ENCODE measurements at places on chromosomes 16 and 17.

- DNase-seq = no peak
Measured at GRCh38 chr17:1658100-1658499, 8.4 kb upstream of the RILP start.

DNA sequence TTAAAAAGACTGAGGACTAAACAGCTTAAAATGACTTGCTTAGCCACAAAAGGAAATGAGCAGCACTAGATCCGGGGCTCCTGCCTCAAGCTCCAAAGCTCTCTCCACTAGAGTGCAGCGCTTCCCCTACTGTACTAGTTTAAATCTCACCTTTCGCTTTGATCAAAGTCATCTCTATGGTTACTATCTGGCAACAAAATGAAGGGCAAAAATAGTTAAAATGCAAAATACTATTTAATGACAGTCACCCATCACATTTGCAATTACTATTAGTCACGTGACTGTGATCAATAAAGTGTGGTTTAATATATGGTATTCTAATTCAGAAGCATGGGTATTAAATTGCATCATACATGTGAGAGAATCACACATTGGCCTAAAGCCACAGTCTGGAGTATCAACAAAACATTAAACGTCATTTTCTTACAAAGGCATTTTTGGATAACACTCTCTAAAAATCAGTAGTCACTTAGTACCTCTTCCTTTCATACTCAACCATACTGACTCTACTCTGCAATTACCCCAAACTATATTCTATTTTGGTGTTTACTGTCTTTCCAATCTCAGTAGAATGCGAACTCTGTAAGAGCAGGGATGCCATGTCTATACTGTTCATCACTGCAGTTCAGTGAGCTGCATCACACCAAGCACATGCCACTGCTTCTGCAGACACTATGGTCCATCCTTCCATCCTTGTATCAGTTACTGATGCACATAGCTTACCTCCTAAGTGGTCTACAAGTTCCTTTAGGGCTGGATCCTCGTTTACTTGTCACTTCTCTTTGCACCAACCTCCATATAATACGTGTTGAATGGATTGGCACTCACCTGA lies 6.2 kb downstream of the PSMD12 start:
- peak; percentile 39 for DNase-seq

DNA sequence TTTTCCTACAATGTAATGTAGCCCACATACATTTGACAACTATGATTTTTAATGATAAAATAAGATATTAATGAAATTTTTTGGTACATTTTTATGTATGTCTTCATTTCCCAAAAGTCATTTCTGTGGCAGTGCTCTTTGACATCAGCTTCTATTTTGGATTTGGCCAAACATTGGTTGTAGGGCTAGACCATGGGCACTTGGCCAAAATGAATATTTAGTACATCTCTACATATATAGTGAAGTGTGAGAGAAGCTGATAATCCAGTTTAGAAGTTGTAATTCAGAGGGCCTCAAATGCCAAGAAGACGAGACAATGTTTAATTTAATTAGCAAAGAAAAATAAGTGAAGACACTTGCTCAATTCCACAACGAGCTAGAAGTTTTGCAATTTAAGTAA lies 724.9 kb upstream of the SOX9 start:
- DNase-seq = no peak

GRCh38 chr17:2926019-2926650 lies 129.9 kb downstream of the RAP1GAP2 start:
- peak; percentile 76 for DNase-seq

GRCh38 chr16:83742124-83742899 lies 65.5 kb upstream of the HSBP1 start:
- DNase-seq = no peak

- DNase-seq = no peak
Measured at GRCh38 chr16:30755955-30756780, 5.7 kb downstream of the CFAP119 start.

DNA sequence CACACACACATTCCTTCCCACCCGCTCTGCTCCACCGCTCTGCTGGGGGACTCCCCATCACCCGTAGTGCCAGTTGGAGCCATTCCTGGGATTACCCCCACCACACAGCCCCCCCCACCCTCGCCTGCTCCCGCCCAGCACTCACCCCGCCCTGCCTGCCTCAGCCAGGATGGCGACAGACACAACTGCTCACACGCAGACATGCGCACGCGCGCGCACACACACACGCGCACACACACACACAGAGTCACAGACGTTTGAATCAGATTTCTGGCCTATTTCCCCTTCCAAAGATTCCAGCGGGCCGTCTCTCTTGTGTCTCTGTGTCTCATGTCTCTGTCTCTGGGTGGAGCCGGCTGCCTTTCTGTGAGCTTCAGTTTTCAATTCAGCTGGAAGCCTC lies 4.4 kb downstream of the CACNA1G start:
- DNase-seq = peak; percentile 42

DNA sequence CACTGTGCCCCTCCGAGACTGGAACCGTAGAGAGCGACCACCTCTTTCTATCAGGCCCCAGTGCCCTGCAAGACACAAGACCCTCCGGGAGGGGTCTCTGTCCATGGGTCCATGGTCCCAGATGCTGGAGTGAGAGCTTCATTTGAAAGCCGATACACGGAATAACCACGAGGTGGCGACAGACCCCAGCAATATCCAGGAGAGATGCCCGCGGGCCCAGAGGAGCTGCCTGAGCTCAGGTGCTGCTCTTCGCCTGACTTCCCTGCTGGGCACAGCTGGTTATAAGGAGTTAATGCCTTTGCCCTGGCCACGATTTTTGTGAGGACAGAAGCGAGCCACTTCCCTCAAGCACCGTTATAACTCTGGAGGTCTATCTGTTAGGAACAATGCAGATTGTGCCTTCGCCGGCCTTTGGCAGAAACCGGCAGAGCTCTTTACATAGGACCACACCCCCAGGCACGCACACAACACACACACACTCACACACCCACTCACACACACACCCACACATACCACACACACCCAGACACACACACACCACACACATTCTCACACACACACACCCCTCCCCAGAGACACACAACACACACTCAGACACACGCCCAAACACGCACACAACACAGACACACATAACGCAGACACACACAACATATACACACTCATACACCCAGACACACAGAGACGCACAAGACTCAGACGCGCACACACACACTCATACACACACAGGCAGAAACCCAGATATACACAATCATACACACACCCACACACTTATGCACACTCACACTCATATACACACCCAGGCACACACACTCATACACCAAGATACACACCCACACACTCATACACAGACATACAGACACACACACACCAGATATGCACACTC lies 436.4 kb downstream of the SOX9 start:
- DNase-seq = peak; percentile 33

GRCh38 chr16:85935974-85936760 lies 37.2 kb downstream of the IRF8 start:
- DNase-seq = peak; percentile 89

DNA sequence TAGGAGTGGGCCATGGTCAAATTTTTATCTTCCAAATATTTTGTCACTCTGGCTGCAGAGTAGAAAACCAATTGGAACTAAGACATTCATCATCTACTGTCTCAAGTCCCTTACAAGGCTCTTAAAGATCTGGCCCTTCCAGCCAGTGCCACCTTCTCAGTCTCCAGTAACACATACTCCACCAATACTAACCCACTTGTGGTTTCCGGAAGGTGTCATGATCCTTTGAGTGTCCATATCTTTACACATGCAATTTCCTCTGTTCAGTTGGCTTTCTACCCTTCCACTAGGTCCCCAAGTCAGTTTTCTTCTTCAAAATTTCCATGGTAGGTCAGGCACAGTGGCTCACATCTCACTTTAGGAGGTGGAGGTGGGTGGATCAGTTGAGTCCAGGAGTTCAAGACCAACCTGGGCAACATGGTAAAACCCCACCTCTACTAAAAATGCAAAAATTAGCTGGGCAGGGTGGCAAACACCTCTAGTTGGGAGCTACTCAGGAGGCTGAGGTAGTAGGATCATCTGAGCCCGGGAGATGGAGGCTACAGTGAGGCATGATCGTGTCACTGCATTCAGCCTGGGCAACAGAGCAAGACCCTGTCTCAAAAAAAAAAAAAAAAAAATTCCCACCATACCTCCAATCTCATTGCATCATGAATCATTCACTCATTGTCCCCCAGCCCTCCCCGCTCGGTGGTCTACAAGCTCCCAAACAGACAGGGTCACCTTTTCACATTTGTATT lies 6.0 kb upstream of the GRB2 start:
- DNase-seq = no peak

DNA sequence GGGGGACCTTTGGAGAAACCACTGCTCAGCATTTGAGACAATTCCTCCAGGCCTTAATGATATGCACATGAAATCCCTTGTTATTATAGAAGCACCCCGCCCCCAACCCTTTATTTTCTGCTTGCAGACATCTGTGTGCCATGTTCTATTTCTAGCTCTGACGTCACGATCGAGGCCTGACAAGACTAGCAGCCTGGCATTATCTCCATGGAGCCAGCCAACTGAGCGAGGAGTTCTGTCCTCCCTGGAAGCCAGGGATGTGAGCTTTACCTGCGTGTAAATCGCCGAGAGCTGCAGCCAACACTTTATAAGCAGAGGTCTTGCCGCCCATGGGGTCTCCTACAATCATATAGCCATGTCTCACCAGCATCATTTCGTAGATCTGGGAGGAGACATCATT lies 116.9 kb downstream of the DNAH3 start:
- no peak for DNase-seq

DNA sequence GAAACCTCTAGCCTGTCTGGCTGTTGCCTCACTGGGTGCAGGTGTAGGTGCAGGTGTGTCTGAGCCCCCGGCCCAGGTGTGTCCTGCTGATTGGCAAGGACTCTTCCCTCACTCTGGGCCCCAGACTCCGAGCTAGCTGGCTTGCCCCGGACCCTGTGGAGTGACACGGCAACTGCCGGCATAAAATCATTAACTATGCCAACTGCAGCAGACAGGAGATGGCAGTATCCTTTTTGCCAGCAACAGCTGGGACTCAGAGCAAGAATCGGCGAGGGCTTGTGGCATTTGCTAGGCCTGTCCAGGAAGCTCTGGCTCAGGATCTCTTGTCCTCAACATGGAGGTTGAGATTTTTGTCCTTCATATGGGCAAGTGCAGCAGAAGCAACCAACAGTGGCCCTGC lies 20.8 kb downstream of the CIAPIN1 start:
- DNase-seq = no peak

DNA sequence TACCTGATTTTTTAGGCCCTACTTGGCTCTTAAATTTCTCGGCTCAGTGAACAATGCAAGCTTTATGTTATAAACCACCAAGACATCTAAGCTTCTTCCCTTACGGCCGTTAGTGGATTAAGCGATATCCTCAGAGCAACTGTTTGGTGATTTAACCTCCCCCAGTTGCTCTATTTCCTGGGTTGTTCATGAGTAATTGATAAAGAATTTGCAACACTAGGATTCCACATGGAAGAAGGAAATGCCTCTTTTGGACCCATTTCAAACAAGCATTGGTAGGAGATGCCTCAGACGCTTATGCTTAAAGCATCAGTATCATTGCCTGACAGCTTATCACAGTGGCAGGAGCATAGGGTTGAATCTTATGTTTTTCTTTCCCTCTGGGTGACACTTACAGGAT lies 65.3 kb downstream of the RBFOX1 start:
- DNase-seq = no peak

DNA sequence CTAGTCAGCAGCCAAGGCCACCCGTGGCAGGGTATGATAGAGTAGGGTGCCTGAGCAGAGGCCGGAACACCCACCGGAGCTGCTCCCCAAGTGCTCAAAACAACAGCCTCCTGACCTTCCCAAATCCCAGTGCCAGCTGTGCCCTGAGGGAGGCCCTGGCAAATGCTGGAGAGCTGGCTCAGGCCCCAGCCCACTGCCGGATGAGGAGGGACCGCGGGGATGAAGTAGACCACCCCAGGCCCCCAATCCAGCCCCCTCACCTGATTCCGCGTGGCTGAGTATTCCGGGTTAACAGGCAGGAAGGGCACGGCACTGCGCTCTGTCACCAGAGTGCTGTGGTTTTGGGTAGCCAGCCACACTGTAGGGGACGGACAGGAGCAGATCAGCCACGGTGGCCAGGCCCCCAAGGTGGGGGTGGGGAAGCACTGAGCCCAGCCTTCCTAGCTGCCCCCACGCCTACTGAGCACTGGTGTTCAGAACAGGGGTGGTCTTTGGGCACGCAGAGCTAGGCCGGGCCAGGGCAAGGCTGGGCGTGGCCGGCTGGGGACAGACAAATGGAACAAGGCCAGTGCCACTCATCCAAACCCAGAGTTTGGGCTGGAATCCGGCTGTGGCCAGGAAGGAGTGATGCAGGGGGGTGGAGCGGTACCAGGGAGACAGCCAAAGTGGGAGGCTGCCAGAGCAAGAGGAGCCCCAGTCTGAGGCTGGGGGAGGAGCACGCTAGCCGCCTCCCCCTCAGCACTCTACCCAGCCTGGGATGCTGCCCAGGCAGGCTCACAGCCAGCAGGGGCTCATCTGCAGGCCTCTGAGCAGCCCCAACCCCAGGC lies 9.1 kb downstream of the TP53I13 start:
- DNase-seq = no peak

DNA sequence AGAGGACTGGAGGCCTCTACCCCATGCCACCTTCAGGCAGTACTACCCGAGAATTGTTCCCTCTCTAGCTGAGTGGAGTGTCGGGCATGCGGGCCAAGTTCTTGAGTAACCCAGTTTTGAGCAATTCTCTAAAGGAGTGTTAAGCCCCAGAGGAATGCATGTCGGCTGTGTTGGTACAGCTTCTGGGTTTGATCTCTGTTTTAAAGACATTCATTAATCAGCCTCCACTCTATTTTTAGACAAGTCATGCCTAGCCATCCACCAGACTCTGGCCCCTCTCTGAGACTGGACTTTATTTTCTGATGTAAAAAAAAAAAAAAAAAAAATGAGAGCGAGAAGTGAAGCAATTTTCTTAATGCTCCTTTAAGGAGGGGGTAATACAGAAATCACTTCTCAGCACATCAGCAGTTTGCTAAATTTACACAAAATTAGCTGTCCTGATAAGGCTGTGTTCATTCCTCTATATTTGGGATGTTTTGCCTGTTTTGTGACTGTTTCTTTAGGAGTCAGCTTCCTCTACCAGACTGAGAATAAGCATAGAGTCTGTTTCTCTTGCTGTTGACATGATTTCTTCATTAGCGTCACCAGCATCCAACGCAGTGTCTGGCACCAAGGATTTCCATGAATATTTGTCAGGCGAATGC lies 88.7 kb downstream of the AXIN2 start:
- DNase-seq = no peak

GRCh38 chr17:32513579-32513978 lies 26.8 kb downstream of the CDK5R1 start:
- no peak for DNase-seq

- DNase-seq = no peak
Measured at GRCh38 chr16:85436207-85436606, 176.9 kb upstream of the GSE1 start.

GRCh38 chr17:73973586-73974409 lies 229.7 kb upstream of the RPL38 start:
- no peak for DNase-seq

DNA sequence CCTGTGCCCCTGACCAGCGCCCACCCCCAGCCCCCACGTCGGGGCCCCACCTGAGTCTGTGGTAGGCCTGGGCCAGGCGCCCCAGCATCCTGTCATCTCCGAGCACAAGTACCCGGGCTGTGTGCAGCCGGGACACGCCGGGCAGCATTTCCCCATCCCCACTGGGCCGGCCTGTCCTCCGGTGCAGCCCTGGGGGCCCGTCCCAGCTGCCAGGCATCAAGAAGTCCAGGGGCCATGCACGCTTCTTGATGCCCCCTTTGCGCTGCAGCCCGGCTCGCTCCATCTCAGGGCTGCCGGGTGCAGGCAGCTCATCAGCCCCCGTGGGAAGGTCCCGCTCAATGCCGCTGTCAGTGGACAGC lies 29.3 kb upstream of the MFSD6L start:
- no peak for DNase-seq
